Neuronal stem cell (in vitro differentiated cells): ENCODE measurements at places on chromosomes 4 and X.

GRCh38 chr4:73156394-73156793, 86.9 kb upstream of the COX18 start:
- DNase-seq, result no peak

- peak; percentile 32 for DNase-seq
These were observed at the start of gene HSPA4L for GRCh38 chr4:127782275-127783025. Gene HSPA4L (plus strand): TSS chr4:127782322. CDS start chr4:127782551, 229 bp downstream.

- DNase-seq, result no peak
These were observed 88.6 kb downstream of the CHRNA9 start for GRCh38 chr4:40423735-40424134.

DNA sequence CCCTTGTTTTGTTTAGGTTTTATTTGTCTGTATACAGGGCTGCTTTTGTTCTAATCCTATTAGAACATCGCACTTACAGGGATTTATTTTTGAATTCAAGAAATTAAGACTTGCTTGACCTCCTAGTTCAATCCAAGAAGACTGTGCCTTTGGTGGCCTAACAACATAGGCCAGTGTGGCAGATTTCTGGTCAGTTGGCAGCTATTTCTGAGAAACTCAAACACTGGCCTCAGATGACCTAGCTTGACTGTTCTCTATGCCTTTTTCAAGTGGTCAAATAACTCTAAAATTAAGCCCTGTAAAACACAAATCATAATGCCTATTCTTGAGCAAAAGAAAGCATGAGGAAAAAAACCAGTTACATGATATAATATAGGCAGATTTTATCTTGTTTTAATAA, 89.3 kb upstream of the GPR34 start:
- DNase-seq, result no peak

- no peak for DNase-seq
These were observed 357.8 kb downstream of the MID1IP1 start for GRCh38 chrX:39158801-39159657.

- no peak for DNase-seq
These were observed 55.2 kb downstream of the SORCS2 start for GRCh38 chr4:7247521-7247920.

- DNase-seq, result no peak
These were observed 118.3 kb downstream of the CORIN start for GRCh38 chr4:47719576-47719975.

GRCh38 chrX:108132034-108132433, 40.5 kb downstream of the ATG4A start:
- DNase-seq, result no peak

- peak; percentile 49 for DNase-seq
These were observed 73.9 kb downstream of the CXXC4 start for GRCh38 chr4:104420766-104421165.

DNA sequence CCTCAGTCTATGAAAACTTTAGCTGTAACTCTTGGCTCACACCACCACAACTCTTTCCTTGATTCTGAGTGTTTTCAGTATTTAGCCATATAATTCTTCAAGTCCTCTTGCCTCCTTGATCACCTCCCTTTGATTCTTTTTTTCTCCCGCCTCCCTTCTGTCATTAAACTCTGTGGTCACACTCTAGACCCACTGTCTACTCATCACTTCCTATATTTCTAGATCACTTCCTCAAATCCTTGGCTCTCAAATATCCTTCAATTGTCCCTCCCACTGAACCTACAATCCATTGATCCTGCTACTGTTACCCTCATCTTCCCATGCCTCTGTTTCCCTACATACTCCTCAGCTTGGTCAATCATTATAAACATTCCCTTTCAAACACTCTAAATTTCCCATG, 12.4 kb upstream of the CXXC4 start:
- DNase-seq, result no peak

DNA sequence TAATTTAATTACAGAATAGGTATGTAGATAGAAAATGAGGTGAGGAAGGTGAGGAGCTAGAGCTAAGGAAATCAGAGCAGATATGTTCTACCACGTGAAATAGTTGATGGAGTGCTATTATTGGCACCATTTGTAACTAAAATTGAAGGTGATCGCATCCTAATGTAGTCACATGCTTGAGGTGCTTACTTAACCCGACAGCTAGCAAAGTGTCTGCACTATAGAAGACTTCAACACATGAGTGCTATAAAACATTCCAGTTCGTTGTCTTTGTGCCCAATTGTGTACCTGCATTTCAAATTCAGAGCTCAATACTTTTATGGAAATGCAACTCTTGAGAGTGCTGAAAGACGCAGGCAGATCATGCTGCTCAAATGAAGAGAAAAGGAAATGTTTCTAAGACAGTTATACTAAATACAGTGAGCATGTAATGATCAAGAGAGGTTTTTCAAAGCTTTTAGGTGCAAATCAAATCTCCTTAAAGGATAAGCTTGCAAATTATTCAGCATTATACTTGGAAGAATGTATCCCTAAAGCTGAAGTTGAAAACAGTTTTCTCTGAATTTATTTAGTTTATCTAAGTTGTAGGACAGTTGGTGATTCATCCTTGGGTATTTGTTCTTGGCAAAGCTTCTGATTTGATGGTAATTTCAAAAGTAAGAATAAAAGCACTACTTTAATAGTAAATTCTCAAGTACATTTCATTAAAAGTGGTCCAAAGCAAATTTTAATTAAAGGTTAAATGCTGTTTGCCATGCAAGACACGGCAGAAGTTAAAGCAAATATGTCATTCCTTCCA, 223.9 kb upstream of the EPHA5 start:
- DNase-seq, result no peak

GRCh38 chr4:98686847-98687246, 28.4 kb upstream of the TSPAN5 start:
- DNase-seq, result no peak

DNA sequence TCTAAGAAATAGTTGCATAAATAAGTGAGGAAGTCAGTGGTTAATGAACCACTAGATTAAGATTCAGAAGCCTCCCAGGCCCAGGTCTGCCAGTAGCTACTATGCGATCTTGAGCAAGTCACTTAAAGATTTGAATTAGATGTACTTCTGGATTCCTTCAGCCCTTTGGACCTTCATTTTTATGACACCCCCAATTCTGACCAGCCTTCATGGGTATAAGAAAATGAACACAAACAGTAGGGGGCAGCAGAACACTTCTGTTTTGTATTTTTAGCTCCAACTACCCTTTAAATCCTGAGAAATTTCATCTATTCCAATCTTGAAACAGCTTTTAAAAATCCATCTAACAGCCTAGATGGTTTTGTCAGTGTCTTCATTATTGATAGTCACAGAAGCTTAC, 19.0 kb downstream of the TMEM47 start:
- no peak for DNase-seq

GRCh38 chr4:141807103-141807891, 170.9 kb downstream of the IL15 start:
- no peak for DNase-seq

- DNase-seq, result no peak
These were observed 32.4 kb upstream of the MYOZ2 start for GRCh38 chr4:119103263-119103662.

GRCh38 chr4:173039617-173040577, 128.7 kb upstream of the GALNT7 start:
- no peak for DNase-seq

DNA sequence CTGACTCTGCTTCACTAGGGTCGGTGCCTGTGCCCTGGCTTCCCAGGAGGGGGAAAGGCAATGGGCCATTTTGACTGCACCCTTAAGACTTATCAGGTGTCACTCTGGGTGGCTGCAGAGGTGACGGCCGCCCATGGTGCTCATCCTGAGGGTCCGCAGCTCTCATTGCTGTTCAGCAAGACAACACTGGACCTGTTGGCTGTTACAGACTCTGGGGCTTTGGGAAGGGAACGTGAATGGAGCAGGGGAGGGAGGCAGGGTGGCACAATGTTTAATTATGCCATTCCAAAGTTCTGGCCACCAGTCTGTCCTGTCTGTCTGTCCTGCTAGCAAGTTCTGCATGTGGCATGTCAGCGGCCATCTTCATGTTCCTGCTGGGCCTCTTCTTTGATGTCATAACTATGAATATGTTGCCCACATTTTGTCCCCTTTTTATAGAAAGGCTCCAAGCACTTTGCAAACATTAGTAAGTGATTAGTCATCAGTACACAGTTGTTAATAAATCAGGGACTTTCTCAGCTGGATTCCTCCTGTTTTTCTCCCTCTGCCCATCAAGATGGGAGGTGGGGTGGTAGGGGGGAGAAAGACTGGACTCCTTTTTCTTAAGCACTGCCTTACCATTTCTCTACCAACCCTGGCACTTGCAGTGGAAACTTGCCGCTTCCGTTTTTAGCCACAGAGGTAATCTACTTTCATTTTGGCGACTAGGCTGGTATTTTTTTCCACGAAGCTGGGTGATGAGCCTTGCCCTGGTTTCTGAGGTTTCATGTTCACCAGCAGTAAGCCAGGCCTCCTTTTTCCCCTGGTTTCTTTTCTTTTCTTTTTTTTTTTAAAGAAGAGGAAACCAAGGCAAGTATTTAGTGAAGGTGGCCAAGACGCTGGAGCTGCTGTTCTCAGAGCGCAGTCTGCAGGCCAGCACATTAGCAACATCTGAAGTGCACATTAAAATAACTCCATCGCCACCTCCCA, 88.6 kb upstream of the TRIM2 start:
- DNase-seq, result no peak

- no peak for DNase-seq
These were observed 30.9 kb downstream of the SUPT20HL1 start for GRCh38 chrX:24391389-24391788.

GRCh38 chr4:70816894-70817293, 22.8 kb downstream of the GRSF1 start:
- DNase-seq, result no peak

GRCh38 chrX:66142351-66142750, 21.7 kb upstream of the HEPH start:
- DNase-seq, result no peak

DNA sequence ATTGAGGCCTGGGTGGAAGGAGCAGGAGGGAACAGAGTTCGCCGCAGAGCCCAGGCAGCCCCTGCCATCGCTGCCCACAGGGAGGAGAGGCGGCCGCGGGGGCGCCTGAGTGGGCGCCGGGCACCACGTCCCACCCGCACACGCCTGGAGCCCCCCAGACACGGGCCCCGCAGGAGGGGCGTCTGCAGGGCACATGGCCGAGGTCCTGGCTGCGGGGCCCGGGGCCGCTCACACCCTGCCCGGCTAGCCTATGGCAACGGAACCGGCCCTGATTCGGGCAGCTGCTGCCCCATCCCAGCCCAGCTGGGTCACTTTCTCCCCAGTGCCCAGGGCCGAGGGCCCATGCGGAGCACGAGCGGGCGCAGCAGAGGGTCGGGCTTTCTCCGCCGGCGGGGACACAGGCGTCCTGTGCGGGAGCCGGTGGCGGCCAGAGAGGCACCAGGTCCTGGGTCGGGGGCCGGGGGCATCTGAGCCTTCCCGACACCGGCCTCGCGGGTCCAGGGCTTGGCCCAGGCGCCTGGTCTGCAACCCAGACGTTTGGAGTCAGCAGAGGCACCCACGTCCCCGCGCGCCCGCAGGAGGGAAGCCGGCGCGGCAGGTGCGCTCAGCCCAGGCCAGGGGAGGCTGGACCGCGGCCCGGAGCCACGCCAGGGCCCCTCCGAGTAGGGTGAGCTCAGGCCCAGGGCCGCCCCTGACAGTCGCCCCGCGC, 91.2 kb downstream of the FAM53A start:
- DNase-seq, result no peak

GRCh38 chr4:21450331-21450730, 498.2 kb downstream of the KCNIP4 start:
- DNase-seq, result no peak

DNA sequence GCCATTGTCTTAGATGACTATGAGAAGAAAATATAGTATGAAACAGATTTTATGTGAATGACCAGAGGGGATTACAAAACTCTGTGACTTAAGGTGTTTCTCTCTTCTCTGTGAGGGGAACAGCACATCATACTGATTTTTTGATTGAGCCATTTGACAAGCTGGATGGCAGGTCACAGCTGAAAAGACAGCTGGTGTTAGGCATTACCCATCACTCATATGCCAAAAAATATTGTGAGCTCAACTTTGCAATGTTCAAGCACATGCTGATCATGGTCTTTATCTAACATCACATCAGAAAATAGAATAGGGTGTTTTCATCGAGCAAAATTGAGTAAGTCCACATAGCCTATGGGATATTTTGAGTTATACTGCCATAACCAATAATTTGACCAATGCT, 86.7 kb upstream of the TECRL start:
- no peak for DNase-seq

DNA sequence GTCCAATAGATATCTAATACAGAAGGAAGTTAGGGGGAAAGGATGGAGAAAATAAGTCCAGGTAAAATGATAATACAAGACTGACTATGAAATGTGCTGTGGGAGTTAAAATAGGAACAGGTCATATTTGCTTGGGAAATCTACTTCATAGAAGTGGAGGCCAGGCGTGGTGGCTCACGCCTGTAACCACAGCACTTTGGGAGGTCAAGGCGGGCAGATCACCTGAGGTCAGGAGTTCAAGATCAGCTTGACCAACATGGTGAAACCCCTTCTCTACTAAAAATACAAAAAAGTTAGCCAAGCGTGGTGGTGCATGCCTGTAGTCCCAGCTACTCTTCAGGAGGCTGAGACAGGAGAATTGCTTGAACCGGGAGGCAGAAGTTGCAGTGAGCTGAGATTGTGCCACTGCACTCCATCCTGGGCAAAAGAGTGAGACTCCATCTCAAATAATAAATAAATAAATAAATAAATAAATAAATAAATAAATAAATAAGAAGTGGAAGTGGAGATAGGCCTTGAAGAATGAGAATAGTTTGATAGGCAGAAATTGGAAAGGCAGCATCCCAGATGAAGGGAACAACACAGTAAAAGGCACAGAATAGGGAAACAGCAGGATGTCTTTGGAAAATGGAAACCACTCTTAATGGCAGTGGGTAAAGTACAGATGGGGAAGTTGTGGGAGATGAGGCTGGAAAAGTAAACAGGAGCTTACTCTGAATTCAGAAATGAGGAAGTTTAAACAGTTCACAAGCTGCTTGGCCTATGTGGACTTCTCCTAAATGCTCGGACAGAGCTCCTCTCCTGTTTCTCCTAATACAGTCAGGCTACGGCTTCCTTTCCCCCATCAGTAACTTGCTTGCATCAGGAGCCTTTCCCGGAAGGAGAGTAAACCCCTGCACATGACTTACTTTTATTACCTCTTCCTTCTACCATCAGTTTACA, 15.1 kb upstream of the GK start:
- DNase-seq, result no peak

GRCh38 chr4:77582156-77582555, 23.5 kb upstream of the CXCL13 start:
- DNase-seq, result no peak
